ENCODE measurements at places on chromosomes 1 and 21.

DNA sequence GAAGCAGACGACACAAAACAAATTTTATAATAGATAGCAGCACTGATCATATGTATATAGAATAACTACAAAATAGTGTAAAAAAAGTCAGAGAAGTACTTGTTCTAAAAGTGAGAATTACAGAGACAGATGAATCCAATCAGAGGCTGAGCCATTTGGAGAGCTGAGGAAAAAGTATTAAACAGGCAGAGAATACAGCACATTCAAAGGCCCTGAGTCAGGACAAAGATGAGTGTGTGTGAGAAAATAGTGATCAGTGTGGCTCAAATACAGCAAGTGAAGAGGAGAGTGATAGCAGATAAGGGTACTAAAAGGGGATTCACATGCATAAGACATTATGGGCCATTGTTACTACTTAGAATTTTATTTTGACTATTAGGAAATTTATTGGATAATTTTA, 430.6 kb upstream of the BRINP3 start:
- DNase-seq: no peak

GRCh38 chr1:36257375-36257767, 33.1 kb downstream of the THRAP3 start:
- peak; percentile 59 for DNase-seq

- no peak for DNase-seq
Observed at GRCh38 chr1:210853276-210853675, 280.7 kb downstream of the KCNH1 start.

GRCh38 chr1:168892931-168893330, 163.9 kb upstream of the DPT start:
- DNase-seq: no peak

GRCh38 chr1:229028987-229029878, 241.7 kb upstream of the RAB4A start:
- no peak for DNase-seq

GRCh38 chr1:195851804-195852203, 756.4 kb downstream of the KCNT2 start:
- no peak for DNase-seq

DNA sequence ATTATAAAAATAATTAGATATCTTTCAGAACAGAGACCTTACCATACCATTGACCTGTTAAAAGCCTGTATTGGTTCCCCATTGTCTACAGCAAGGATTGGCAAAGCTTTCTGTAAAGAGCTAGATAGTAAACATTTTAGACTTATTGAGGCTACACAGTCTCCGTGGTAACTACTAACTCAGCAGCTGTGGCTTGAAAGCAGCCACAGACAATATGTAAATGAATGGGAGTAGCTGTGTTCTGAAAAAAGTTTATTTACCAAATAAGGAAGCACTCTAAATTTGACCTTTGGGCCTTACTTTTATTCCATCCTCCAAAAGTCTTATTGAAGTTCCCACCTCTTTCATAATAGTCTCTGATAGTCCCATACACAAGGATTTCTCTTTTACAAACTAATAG, 39.7 kb downstream of the NUP210L start:
- no peak for DNase-seq

- DNase-seq: no peak
Observed at GRCh38 chr1:113101588-113101987, 28.6 kb downstream of the LRIG2 start.

DNA sequence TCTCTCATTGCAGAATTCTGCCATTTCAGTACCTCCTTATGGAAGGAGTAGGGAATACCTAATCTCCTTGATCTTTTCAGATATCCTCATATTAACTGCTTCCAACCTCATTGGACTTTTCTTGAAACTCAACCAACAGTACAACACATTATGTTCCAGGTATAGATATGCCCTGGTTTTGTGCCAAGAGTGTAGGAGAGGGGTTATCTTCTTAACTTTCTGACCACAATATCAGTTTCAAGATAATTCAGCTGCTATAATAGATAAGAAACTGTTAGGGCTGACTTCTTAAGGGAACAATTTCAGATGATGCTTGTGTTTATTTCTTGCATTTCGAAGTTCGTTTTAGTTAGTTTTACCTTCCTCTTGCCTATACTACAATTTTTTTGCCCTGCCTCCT, 2.1 kb upstream of the LPGAT1 start:
- DNase-seq: no peak

DNA sequence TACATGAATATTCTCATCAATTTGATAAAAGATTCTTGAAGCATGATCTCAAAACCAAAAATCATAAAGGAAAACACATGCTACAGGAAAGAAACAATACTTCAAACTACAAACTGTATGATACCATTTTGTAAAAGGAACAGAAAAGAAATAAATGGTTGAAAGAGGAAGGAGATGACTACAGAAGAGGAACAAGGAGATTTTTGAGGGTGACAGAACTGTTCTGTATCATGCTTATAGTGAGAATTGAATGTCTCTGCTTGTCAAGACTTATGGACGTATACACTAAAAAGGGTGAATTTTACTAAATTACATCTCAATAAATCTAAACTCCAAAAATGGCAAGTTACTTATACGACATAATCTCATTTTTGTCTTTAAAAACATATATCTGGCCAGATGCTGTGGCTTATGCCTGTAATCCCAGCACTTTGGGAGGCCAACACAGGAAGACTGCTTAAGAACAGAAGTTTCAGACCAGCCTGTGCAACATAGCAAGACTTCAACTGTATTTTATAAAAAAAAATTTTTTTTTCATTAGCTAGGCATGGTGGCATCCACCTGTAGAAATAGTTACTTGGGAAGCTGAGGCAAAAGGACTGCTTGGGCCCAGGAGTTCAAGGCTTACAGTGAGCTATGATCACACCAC, 125.4 kb downstream of the EIF4G3 start:
- DNase-seq: no peak

GRCh38 chr1:11845641-11846335, 1.8 kb downstream of the NPPA start:
- DNase-seq: no peak

GRCh38 chr1:180131510-180131909, 23.2 kb upstream of the QSOX1 start:
- no peak for DNase-seq

DNA sequence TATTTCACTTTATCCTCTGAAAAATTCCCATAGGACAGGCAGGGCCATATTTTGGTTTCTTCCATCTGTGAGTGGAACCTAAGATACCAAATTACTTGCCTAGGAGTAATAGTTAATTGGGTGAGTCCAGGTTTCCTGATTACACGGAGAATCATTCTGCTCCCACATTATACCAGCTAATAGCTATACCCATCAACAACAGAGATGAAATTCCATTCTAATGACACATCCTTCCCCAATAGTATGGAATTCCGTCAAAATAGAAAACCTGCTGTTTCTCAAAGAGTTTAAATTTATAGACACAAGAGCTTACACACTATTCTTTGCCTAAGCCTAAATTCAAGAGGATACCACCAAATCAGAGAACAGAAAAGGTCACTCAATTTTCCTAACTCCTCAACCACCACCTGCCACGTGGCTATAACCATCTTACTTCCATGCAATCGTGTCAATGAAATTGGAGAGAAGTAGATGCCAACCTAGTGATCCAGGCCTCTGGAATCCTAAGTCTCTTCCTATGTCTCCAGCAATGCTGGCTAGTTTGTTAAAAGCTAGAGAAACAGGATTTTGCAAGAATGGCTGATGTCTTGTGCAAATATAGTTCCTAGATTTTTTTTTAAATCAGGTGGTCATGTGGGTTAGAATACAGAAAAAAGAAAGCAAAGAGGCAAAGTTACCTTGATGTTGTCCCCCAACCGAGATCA, 6.2 kb downstream of the PPT1 start:
- no peak for DNase-seq

DNA sequence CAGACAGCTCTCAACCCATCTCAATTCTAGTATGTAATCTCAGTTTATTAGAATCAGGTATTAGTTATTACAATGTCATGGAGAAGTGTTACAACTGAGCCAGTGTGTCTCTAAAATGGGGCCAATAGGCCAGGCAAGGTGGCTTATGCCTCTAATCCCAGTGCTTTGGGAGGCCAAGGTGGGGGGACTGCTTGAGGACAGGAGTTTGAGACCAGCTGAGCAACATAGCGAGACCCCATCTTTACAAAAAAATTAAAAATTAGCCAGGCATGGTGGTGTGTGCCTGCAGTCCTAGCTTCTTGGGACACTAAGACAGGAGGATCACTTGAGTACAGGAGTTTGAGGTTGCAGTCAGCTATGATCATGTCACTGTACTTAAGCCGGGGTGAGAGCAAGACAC, 104.9 kb downstream of the BCAR3 start:
- DNase-seq: no peak

- no peak for DNase-seq
Observed at GRCh38 chr1:193654951-193655735, 468.7 kb upstream of the B3GALT2 start.

DNA sequence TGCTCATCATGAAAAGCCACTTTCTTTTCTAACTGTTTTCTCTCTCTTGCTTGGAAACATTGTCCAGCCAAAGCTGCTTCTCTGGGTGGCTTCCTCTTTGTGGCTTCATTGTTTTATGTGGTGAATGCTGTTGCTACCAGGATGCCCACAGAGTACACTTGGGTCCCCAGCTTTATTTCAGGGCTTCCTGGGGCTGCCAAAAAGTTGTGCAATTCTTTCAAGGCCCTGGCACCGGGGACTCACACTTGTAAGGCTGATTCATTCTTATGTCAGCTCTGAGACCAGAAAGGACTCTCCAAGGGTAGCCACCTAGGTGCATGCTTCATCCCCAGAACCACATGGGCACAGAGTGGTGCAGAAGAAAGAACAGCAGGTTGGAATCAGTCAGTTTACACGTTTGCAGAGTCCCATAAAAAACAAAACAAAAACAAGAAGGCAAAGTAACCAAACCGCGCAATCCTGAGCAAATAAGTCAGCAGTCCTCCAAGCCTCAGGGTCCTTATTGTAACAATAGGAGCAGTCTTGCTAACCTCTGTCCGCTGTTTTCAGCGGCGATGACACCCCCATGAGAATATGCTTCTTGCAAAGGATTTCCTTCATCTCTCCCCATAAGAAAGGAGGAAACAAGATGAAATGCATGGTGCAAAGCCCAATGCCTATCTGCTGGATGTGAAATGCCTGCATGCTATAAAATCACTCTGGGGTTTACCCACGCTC, 89.9 kb upstream of the SSX2IP start:
- DNase-seq: no peak

- DNase-seq: no peak
Observed at GRCh38 chr21:43825242-43825935, 36.0 kb downstream of the RRP1 start.

- DNase-seq: no peak
Observed at GRCh38 chr1:163427279-163427678, 105.5 kb downstream of the NUF2 start.

- DNase-seq: no peak
Observed at GRCh38 chr1:187621951-187622350, 793.2 kb downstream of the PLA2G4A start.

Measured in NCI-H510A treated with DMSO at 0.1 percent for 48 hours (cell line).